ENCODE measurements at places on chromosomes 3 and 15.

DNA sequence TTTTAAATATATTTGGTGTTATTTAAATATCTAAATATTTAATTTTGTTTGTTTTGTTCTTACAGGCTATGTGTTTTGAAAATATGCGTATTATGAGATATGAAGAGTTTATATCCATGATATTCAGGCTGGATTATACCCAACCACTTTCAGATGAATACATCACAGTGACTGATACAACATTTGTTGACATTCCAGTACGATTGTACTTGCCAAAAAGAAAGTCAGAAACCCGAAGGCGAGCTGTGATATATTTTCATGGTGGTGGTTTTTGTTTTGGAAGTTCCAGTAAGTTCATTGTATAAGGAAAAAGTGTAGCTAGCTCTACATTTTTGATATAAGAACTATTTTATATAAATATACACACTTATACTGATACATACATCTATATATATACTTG is 6.9 kb downstream of the AADACL2 start:
- DNase-seq = no peak

DNA sequence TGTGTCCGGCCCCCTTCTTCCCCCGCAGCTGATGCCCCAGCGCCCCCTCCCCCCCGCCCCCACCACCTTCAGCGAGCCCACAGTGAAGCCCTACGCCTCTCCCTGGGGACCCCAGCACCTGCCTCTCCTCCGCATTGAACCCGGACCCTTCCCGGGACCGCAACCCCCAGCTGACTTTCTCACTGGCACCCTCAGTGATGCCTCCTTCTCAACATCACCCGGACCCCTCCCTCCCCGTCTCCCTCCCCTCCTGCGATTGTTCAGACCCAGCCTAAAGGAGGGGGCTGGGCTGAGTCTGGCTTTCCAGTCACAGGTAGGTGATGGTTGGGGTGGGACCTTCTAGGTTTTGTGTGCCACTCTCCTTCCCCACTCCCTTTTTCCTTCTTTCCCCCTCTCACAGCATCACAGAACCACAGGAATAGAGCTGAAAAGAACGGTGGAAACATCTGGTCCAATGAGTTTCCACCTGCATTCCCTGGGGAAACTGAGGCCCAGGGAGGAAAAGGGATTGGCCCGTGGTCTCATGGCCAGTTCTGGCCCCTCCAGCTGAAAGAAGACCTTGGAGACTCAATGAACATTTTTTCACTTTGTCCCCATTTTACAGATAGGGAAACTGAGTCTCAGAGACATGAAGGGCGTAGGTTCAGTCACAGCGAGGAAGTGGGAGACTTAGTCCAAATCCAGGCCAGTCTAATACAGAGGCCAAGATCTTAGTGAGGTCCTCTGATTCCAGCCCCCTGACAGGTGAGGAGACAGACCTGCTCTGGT is 828 bp downstream of the CAND2 start:
- DNase-seq = no peak

DNA sequence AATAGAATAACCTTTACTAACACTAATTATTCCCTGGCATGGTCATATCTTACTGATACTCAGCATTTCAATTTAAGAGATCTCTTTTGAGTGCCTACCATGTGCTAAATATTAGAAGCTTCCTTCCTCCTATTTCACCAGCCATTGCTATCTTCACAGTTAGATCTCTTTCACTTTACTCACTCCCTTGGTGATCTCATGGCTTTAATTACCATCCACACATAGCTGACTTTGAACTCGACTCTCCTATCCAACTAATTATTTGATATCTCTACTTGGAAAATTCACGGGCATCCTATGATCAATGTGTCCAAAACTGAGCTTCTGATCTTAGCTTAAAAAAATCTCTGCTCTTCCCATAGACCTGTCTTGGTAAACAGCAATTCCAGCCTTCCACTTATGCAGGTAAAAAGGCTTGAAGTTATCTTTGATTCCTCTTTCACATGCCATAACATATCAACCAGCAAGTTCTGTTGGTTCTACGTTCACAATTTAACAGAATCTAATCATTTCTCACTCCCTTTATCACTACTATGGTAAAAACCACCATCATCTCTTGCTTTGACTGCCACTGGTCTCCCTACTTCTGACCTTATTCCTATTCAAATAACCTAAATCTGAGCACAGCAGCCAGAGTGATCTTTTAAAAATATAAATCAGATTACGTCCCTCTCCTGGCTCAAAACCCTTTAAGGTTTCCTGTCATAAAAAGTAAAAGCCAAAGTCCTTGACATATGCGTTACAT is 41.8 kb downstream of the HLTF start:
- no peak for DNase-seq

DNA sequence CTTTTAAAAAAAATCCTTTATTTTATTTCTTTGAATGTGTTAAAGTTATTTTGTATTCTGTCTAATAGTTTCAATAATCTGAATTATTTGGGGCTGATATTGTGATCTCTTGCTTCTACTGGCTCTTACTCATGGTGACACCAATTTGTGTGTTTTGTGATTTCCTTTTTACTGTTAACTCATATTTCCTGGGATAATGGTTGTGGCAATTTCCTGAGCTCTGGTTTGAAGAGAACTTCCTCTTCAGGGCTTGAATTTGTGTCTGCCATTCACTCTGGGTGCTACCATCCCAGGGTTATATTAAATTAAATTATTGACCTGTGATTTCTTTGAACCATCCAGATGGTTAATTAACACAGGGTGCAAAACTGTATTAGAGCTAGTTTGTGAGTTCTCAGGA is 60.4 kb upstream of the RNF7 start:
- DNase-seq = no peak

DNA sequence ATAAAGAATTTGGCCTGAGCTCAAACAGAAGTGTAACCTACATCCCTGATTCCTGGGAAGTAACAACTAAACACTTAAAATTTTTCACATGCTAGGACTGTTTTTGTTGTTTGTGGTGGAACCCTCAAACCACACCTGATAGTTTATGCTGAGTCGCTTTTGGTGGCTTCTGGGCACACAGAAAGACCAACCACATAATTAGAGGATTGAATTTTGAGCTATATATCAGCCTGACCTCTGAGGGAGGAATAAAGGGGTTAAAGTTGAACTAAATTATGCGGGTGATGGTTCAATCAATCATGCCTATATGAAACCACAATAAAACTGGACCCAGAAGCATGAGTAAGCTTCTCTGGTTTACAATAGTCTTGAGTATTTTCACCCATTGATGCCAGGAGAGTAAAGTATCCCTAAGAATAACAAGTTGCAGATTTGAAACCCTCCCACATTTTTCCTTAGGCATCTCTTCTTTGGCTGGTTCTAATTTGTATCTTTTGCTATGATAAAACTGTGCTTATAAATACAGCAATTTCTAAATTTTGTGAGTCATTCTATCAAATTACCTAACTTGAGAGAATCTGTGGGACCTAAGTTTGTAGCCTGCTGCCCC is 1304.5 kb upstream of the GBE1 start:
- DNase-seq = no peak

DNA sequence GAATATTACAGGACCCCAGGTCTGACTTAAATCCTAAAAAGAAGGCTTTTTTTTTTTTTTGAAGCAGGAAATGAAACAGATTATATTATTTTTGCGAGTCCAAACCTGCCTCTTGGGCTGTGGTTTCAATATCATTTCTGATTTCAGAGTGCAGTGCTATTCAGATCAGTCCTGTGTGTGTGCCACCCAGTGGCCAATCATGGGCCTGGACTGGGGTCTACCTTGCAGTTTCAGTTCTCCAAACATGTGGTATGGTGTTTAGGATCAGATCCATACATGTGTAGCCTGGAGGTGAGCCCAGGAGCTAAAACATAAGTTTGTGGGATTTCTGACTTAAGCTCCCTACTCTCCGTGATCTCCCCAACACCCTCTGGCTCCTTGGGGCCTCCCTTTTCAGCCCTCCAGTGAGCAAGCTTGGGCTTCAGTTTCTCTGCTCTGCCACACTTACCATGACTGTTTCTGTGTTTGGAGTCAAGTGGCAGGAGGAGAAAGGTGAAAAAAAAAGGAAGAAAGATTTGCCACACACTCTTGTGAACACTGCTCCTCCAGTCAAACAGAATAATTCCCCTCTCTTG is 12.1 kb upstream of the THSD4 start:
- no peak for DNase-seq

DNA sequence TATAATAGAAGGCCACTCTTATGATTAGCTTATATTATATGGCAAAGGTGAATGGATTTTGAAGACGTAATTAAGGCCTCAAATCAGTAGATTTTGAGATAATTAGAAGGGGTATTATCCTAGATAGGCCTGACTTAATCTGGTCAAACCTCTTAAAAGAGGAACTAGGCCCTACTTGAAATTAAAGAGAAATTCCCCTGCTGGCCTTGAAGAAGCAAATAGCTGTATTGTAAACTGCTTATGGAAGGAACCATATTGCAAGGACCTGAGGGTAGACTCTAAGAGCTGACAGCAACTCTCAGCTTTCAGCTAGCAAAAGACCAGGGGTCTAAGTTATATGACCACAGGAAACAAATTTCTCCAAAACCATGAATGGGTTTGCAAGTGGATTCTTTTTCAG is 219.0 kb upstream of the ONECUT1 start:
- DNase-seq = no peak

DNA sequence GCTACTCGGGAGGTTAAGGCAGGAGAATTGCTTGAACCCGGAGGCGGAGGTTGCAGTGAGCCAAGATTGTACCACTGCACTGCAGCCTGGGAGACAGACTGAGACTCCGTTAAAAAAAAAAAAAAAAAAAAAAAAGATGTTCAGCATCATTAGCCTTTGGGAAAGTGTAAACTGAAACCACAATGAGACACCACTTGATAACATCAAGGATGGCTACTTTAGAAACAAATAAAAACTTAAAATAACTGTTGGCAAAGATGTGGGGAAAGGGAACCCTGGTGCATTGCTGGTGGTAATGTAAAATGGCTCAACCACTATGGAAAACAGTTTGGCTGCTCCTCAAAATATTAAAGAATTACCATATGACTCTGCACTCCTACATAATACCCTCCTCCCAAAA is 1.9 kb downstream of the LEO1 start:
- no peak for DNase-seq

DNA sequence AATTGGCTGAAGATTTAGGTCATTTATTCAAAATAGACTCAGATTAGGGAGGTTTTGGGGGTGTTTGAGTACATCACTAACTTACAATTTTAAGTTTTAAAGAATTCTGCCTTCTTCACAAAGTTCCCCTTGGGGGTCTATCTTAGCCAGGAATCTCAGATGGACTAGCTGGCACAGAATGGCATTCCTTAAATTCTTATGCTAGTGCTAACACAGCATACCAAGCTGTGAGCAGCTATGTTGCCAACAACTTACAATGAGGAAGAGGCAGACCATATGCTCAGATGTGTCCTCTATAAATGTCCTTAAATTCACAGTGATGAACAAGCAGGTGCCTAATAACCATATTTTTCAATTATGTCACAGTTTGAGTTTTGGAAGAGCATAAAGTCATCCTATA is 60.9 kb upstream of the NPHP3 start:
- DNase-seq = no peak

- no peak for DNase-seq
Observed at GRCh38 chr15:70231484-70231883, 133.8 kb upstream of the TLE3 start.

GRCh38 chr3:141421639-141422319 is 53.5 kb downstream of the ZBTB38 start:
- no peak for DNase-seq

- no peak for DNase-seq
Observed at GRCh38 chr3:143770391-143770790, 77.9 kb downstream of the SLC9A9 start.

GRCh38 chr3:146780251-146780650 is 175.1 kb upstream of the PLSCR5 start:
- DNase-seq = no peak

- DNase-seq = no peak
Observed at GRCh38 chr3:183629546-183630301, 5.7 kb upstream of the KLHL24 start.

DNA sequence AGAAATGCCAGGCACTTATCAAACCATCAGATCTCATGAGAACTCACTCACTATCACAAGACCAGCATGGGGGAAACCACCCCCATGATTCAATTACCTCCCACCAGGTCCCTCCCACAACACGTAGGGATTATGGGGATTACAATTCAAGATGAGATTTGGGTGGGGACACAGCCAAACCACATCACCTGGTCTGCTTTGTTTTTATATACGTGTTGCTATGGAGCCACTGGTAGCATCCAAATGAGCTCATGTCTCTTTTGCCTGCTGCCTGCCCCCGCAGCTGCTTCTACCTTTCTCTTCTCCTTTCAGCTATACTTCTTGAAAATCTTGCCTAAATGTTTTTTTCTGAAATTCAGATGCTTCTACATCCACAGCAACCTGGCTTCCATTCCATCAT is 26.8 kb upstream of the PCOLCE2 start:
- no peak for DNase-seq

DNA sequence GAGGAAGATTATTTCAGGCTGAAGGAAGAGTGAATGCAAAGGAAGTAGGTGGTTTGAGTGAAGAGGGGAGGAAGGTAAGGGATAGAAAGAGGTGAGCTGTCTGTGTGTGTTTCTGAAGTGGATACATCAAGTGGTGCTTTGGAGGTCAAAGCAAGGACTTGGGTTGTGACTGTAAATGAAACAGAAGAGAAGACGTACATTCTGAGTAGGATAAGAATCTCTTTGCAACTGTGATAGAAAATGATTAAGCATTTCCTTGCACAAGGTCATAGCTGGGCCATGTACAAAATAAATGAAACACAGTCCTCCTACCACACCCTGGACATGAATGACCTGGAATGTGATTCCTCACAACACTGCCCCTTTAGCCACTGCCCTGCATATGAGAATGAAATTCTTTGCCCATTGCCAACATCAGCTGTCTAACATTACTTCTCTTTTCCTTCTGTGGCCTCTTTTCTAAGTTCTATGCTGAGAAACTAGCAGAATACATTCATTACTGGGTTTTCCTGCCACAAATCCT is 28.3 kb upstream of the MINDY4B start:
- no peak for DNase-seq

GRCh38 chr3:171054231-171054630 is 27.7 kb upstream of the SLC2A2 start:
- DNase-seq = no peak

- no peak for DNase-seq
Observed at GRCh38 chr15:27762471-27762870, 336.6 kb downstream of the OCA2 start.

DNA sequence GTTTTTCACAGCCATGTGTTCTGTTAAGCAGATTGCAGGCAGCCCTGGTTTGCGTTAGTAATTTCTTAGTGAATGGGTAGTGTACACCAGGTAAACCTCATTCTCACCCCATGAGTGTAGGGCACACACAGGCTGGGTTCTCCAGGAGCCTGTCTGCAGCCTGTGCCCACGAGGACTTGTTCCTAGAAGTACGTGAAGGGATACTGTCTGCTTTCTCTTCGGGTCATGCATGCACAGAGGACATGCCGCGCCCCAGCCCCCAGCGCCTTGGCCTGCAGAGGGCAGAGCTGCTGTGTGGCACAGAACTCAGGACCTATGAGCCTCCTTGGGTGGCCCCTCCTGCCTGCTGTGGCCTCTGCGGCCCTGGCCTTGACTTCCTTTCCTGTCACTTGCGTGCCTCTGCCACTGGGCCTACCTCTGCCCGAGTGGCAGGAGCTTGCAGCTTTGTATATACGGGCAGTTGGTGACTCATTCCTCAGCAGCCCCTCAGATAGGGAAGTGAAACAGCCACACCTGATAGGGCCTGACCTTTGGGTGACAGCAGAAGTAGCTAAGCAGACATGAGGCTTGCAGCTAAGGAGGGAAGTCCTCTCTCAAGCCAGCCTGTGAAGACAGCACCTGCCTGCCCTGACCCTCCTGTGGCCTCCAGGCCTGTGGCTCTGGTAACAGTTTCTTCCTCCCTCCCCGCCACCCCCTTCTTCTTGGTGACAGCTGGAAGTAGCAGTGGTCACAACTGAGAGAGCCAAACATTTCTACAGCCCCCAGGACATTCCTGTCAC is 19.5 kb downstream of the PPCDC start:
- peak; percentile 88 for DNase-seq

All from activated CD4-positive, alpha-beta T cell treated with anti-CD3 and anti-CD28 coated beads, Interleukin-2, Interleukin-6, amounts not matched to agents 100 ng/mL and 50 ng/mL, durations not matched to agents 16 hours and 8 hours (primary cell).